Activated naive CD4-positive, alpha-beta T cell treated with Interleukin-2 at 50 U/mL for 16 hours (primary cell): ENCODE measurements at places on chromosomes 5 and 9.

GRCh38 chr9:133582501-133583045 lies 26.6 kb downstream of the FAM163B start:
- no peak for DNase-seq

DNA sequence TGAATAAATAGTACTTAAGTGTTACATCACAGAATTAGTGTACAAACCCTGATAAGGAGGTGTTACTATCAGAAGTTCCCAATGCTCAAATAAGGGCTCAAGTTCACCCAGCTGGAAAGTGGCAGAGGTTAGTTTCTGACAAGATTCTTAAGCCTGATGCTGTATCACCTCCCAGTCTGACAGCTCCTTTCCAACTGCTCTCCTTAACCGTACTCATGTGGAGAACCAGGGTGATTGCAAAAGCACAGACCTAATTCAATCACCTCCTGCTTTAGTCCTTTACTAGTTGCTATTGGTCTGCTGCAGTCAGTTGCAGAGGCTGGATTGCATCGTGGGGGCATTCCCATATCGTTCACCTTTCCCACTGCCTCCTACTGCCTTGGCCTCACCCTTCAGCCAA lies 100.4 kb upstream of the ZNF618 start:
- DNase-seq = no peak

DNA sequence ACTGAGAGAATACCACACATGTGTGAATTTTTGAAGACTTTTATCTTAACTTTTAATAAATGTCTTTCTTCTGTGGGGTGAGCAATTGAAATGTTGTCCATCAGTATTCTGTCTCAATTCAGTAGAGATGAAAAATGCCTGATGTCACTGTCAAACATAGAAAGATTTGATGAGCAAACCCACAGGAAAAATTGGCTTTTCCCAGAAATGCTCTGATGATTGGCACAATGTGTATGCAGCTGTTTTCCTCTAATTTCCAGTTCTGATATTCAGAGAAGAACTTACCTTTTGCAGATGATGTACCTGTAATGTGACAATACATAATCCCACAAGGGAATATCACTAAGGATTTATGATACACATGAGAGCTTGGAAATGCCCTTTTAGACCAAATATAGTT lies 340.0 kb downstream of the PTPRD start:
- DNase-seq = no peak

DNA sequence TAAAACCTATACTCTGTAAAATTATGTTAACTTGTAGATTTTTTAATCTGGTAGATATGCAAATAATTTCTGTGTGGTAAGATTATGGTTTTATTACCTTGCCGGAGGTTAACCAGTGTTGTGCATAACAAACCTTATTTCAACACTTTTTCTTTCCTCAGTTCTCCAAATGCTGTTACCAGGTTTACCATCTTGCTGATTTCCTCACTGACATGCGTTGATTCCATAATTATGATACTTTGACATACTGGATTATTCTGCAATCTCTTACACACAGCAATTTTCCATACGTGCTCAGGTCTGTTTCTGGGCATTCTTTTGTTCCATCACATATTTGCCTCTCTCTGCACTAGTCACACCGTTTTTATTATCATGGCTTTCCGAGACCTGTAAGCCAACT lies 77.6 kb downstream of the TTC39B start:
- DNase-seq = no peak

GRCh38 chr9:130824643-130825350 lies 10.3 kb upstream of the ABL1 start:
- DNase-seq = no peak

DNA sequence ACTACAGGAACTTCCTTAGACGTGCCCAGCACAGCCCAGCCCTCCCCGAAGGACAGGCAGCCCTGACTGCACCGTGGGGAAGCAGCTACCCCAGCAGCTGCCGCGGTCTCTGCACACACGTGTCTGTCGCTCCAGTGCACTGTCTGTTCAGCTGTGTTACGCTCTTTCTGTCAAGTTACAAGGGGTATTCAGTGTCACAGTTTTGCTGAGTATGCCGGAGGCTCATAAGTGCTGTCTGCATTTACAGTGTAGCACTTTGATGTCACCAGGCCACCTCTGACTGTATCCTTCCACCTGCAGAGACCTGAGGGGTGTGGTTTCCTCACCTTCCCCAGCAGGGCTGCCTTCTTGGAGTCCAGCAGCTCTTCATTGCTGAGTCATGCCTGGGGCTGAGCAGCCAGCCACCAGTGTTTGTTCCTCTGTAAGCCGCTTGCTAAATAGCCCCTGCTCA lies 126.8 kb downstream of the EHMT1 start:
- DNase-seq = no peak

- no peak for DNase-seq
These were observed 67.8 kb upstream of the HSPB3 start for GRCh38 chr5:54387659-54388232.

DNA sequence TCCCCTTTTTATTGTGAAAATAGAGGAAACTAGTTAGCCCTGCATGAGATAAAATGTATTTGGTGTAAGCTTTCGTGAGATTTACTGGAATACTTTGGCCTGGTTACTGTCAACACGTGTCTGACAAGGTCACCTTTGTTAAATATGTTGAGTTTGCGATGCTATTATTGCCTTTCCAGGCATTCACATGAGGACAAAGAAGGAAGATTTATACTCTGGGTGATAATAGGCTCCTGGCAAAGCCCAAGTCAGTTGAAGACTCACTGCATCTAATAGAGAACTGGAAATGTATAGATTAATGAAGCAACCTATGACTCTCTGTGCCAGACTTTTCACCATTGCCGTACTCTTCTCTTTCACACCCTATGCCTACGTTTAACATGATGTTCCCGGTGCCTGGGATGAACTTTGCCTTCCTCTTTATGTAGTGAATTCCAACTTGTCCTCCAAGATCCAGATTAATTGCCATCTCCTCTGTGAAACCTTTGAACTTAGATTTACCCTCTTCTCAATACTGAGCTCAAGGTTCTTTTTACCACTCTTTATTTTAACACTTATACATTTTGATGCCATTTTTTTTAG lies 33.9 kb downstream of the ITGA2 start:
- no peak for DNase-seq

- no peak for DNase-seq
These were observed 249.5 kb downstream of the PRELID2 start for GRCh38 chr5:145585443-145586148.

GRCh38 chr5:173746047-173746646 lies 129.7 kb upstream of the BOD1 start:
- no peak for DNase-seq

GRCh38 chr9:70403618-70404025 lies 10.8 kb downstream of the KLF9 start:
- DNase-seq = no peak

DNA sequence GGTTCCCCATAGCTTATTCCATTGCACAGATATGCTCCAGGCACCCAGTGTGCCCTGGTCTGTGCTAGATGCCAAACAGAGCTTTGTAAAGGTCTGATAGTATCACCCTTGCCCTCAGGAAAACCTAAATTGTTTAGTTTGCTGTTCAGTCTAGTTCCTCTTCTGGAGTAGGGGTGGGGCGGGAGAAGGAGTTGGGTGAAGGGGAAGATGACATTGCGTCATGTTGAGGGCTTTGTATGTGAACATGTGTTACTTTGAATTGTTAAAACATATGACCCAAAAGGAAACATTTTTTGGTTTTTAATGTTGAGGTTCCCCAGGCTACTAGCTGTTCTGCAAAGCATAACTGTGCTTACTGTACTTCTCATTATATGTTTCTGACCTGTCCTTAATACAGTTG lies 40.6 kb downstream of the HACD4 start:
- DNase-seq = no peak

- DNase-seq = no peak
These were observed 20.9 kb upstream of the RFK start for GRCh38 chr9:76415154-76415553.

GRCh38 chr5:14547666-14548065 lies 33.9 kb upstream of the OTULINL start:
- no peak for DNase-seq

DNA sequence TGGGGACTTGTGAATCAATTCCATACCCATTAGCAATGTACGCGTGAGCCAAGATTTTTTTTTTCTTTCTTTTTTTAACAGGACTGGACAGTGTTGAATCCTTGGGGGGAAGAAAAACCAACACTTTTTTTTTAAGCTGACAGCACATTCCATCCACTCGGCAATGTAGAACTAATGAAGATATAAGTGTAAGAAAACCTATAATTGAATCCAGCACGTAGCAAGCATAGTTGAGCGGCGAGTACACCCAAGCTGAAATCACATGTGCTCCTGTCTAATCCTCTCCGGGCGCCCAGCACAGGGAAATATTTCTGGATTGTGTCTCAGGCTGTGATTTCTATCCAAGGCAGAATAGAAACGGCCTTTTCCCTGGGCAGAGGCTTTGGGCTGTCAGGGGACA lies 118.2 kb downstream of the BOD1 start:
- DNase-seq = no peak

- no peak for DNase-seq
These were observed 8.7 kb downstream of the FGF1 start for GRCh38 chr5:142677198-142677597.

- no peak for DNase-seq
These were observed 45.4 kb upstream of the EDIL3 start for GRCh38 chr5:84430079-84430478.

DNA sequence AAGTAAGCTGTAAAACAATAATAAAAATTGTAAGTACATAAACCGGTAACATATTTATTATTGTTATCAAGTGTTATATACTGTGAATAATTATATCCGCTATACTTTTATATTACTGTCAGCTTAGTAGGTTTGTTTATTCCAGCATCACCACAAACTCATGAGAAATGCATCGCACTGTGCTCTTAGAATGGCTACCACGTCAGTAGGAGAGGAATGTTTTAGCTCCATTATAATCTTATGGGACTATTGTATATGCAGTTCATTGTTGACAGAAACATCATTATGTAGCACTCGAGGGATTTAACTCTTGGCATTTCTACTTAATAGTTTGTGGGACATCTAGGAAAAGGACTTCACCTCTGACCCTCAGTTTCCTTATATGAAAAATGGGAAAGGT lies 16.4 kb downstream of the SLC12A2 start:
- DNase-seq = no peak

DNA sequence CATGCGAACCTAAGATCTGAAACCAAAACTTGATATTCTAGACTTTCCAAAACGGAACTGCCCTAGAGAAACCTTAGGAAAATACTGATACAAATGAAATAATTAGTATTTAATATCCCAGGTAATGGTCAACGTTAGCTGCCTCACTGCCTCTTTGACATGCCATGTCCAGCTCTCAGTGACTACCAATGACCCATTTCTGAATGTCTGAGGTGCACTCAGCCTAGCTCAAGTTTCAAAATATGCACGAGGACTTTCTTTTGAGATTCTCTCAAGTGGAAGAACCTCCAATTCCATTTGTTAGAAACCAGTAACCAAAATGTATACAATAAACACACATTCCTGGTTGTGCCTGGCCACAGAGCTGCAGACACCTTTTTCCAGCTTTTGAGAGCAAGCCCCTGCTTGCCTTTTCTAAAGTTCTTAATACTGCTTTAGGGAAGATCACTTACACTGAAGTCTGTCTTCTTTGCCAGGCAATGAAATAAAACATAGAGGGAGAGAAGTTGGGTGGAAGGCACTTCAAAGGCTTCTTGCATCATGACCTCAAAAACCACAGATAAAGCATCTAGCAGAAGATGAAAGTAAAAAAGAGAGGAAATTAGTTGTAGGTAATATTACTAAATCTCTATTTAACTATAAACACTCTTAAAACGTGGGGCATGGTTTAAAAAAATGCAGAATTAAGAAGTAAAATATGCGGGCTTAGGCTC lies 87.9 kb downstream of the MRPS27 start:
- no peak for DNase-seq

GRCh38 chr5:15014809-15015208 lies 143.2 kb upstream of the ANKH start:
- no peak for DNase-seq

- no peak for DNase-seq
These were observed 5.9 kb downstream of the DDX31 start for GRCh38 chr9:132663851-132664250.

DNA sequence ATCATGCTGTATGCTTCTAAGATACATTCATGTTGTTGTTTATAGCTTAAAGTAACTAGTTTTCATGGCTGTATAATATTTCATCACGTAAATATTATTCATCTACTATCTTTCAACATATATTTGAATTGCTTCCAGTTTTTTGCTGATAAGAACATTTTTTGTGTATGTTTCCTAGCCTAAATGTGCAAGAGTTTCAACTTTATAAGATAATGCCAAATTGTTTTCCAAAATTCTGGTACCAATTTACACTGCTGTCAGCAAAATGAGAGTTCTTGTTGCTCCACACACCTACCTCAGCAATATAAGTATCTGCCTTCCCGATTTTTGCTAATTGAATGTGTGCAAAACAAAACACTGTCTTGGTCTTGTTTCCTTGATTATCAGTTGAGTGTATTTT lies 178.3 kb downstream of the CRB2 start:
- no peak for DNase-seq

- DNase-seq = no peak
These were observed 1130.4 kb upstream of the ACO1 start for GRCh38 chr9:31253800-31254762.

GRCh38 chr5:10454591-10455276 lies 13.1 kb downstream of the ROPN1L start:
- no peak for DNase-seq

DNA sequence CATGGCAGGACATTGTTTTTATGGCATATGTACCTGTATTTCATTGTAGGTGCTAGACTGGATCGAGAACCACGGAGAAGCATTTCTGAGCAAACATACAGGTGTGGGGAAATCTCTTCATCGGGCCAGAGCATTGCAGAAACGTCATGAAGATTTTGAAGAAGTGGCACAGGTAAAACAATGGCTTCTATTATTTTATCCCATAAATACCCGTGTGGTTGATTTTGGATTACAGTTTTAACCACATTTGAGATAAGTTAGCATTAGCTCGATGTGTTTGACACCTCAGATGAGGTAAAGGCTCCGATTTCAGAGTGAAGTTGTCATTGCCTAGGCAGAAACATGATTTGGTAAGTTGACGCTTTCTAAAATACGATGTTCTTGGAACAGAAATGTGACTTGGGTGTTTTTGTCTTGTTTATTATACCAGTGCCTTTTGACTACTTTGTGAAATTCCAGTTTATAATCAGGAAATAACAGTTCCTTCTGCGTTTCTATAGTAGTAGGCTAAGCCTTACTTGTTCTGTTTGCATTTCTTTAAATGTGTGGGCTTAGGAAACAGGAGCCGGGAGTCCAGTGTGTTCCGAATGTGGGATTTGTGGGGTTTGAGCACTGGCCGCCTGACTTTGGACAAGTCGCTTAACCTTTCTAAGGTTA lies 187.7 kb downstream of the TRIO start:
- no peak for DNase-seq

- no peak for DNase-seq
These were observed 99.7 kb upstream of the BOD1 start for GRCh38 chr5:173716058-173716682.

GRCh38 chr5:84438456-84438855 lies 53.8 kb upstream of the EDIL3 start:
- no peak for DNase-seq

- DNase-seq = no peak
These were observed 1.1 kb upstream of the GAPVD1 start for GRCh38 chr9:125260561-125260960.
